Activated naive CD8-positive, alpha-beta T cell treated with anti-CD3 and anti-CD28 coated beads, Interleukin-2, amount 10 ng/mL, durations not matched to agents 7 days and 5 days (primary cell): ENCODE measurements at places on chromosomes 1 and 21.

GRCh38 chr1:150753416-150753815 lies 12.2 kb downstream of the CTSS start:
- no peak for DNase-seq

GRCh38 chr1:89553157-89553556 lies 28.5 kb downstream of the LRRC8B start:
- DNase-seq, result no peak

DNA sequence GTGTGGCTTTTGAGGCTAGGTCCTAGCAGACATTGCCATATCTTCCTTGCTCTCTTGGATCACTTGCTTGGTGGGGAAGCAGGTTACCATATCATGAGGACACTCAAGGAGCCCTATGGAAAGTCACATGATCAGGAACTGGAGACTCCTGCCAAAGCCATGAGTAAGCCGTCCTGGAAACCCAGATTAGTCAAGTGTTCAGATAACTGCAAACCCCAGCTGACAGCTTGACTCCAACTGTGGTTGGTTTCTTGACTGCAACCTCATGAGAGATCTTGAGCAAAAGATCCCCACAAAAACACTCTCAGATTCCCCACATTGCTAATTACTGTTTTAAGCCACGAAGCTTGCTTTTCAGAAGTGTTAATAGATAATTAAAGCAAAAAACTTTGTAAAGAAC lies 58.6 kb downstream of the CACNA1E start:
- no peak for DNase-seq

GRCh38 chr1:230896779-230897178 lies 28.5 kb upstream of the C1orf198 start:
- DNase-seq, result no peak

- DNase-seq, result no peak
Measured at GRCh38 chr1:201190005-201190404, 619 bp upstream of the IGFN1 start.

GRCh38 chr21:44514746-44515358 lies 25.1 kb downstream of the KRTAP10-1 start:
- no peak for DNase-seq

- no peak for DNase-seq
Measured at GRCh38 chr1:51525295-51525694, 6.2 kb upstream of the EPS15 start.

GRCh38 chr1:101448018-101448417 lies 211.2 kb downstream of the S1PR1 start:
- DNase-seq, result no peak

GRCh38 chr1:184417916-184418315 lies 31.1 kb downstream of the C1orf21 start:
- DNase-seq, result no peak

DNA sequence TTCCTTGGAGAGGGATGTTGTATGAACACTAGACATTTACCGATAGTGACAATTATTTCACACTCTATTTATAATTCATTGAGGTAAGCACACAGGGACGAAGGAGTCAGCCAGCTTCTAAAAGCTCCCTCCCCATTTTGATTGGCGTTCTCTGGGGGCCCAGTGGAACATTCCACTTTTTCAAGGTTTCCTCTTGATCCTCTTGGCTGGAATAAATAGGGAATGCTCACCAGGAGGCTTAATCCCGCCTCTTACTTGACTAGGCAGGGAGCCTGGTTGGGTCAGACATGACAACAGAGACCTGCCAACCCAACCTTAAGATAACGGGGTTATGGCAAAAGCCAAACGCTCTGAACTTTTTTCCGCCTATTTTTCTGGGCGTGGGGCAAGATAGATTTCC lies 974 bp downstream of the ACTN2 start:
- no peak for DNase-seq

GRCh38 chr1:9597361-9598315 lies 8.9 kb downstream of the TMEM201 start:
- DNase-seq, result no peak

- no peak for DNase-seq
Measured at GRCh38 chr1:89884718-89885596, 64.1 kb downstream of the LRRC8D start.

GRCh38 chr1:15224259-15224869 lies 22.7 kb upstream of the FHAD1 start:
- no peak for DNase-seq

DNA sequence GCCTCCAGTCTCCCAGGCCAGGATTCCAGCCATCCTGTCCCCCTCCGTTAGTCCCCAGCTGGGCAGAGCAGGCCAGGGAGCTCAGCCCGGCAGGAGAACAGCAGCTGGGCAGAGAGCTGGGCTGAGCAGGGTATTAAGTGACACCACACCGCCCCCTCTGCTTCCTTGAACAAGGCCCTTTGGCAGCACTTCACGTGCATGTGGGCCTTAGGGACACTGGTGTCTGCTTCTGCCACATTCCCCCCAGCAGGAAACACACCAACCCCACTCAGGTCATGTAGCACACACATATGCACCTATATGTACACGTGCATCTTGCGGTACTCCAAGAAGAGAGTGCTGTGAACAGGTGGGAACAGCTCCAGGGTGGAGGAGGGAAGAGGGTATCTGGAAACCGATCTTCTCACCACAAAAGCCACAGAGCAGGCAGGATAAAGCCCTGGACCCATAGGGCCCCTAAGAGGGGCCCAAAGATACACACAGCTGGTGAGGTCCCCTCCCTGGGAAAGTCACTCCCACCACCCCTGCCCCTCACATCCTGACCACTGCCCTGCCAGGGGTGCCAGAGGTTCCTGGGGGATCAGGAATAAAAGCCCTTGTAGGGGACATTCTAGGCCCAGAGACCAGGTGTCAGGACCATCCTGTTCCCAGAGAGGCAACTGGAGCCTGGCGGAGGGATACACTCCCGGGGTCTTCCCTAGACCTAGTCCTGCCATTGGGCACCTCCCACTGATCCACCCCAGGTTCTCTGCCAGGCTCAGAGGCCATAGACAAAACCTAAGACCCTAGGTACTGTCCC lies 4.5 kb downstream of the EPHA2 start:
- DNase-seq, result no peak

- DNase-seq, result no peak
Measured at GRCh38 chr1:89725011-89725370, 92.1 kb downstream of the LRRC8C start.

DNA sequence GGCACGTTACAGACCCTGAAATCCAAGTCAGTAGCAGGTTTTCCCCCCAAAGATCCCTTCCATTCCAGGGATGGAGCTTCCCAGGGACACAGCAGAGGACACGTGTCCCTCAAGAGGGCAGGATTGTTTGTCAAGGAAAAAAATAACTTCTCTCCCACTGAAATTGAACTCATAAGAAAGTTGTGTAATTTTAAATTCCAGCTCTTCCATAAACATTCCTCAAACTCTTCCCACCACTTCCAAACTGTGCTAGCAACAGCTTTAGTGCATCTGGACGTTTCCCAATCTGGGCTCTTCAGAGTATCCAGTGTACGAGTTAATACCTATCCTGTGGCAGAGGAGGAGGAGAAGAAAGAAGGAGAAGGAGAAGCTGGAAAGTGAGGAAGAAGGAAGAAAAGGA lies 79.6 kb downstream of the PSMG1 start:
- DNase-seq, result no peak

GRCh38 chr1:12126781-12127180 lies 40.0 kb upstream of the TNFRSF1B start:
- no peak for DNase-seq

DNA sequence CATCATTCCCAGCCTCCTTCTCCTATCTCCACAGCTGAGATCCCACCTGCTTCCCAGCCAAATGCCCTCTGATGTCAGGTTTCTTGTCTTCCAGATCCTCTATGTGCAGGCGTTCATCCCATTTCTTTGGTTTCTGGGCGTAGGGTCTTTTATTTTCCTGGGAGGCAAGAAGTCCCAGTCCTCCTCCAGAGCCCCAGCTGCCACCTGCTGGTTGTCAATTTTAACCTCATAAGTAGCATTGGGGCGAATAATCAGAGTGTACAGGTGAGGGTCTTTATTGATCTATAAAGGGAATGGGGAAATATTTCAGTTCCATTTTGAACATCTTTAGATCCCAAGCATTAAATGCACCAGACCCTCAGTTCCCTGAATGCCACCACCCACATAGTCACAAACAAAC lies 47.2 kb upstream of the EPS15 start:
- DNase-seq, result no peak

GRCh38 chr1:53327182-53327913 lies 522 bp downstream of the LRP8 start:
- DNase-seq, result peak; percentile 78

GRCh38 chr1:221781102-221781755 lies 39.3 kb upstream of the DUSP10 start:
- DNase-seq, result no peak

GRCh38 chr1:202316186-202316585 lies 25.6 kb downstream of the UBE2T start:
- DNase-seq, result no peak

- no peak for DNase-seq
Measured at GRCh38 chr1:169105434-169106094, 926 bp upstream of the ATP1B1 start.

- DNase-seq, result no peak
Measured at GRCh38 chr1:31717341-31717740, 13.5 kb upstream of the COL16A1 start.

DNA sequence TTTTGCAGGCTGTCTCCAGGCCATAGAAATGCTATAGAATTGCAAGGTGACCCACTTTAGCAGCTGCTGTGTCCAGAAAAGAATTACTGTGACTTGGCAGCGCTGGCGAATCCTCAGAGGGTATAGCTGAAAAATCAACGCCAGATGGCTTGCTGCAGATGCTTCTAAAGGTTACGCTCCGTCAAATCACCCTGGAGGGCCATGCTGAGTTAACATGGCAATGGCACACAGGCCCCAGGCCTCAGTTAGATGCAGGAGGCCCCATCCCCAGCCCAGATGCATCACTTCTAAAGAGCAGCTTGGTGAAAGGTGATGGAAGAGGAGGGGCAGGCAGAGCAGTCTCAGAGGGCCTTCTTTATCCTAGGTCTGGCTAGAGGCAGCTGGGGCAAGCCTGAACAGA lies 18.0 kb downstream of the KIAA1614 start:
- DNase-seq, result no peak

GRCh38 chr21:39197448-39198233 lies 14.4 kb upstream of the PSMG1 start:
- DNase-seq, result no peak

DNA sequence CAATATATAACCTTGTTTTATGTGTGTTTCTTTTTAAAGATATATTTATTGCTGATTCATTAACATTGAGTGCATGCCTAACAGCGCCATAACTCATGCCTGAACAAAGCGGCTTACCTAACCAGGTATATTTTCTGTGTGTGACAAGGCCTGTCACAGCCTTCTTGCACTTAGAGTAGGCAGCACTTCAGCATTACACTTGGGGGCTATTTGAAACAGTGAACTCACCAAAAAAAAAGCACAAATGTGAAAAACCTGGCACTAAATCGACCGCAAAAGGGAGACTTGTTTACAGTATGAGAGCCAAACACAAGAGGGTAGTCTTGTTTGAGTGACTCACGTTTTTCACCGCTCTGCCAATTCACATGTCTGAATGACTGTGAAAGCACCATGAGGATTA lies 111.7 kb downstream of the DISP1 start:
- DNase-seq, result no peak

DNA sequence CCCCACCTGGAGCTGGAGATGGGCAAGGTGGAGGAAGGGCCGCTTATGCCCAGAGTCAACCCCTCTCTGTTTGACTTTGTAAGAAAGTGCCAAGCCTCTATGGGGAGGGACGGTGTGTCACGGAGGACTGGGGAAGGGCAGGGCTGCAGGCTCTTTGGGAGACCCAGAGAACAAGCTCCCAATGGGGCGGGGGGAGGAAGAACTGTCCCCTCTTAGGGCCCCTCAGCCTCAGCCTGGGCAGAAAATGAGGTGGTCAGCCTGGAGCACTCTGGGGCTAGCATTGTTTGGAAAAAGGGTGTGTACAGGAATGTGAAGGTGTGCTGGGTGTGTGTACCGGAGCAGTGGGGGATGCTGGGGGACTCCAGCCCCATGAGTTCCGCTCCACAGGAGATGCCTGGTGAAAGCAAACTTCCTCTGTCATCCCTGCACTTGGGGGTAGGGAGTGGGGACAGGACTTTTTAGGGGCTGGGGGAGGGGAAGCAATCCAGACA lies 1.2 kb upstream of the INAVA start:
- DNase-seq, result no peak

- DNase-seq, result peak; percentile 67
Measured at GRCh38 chr1:156623946-156624813, 5.0 kb downstream of the HAPLN2 start.

DNA sequence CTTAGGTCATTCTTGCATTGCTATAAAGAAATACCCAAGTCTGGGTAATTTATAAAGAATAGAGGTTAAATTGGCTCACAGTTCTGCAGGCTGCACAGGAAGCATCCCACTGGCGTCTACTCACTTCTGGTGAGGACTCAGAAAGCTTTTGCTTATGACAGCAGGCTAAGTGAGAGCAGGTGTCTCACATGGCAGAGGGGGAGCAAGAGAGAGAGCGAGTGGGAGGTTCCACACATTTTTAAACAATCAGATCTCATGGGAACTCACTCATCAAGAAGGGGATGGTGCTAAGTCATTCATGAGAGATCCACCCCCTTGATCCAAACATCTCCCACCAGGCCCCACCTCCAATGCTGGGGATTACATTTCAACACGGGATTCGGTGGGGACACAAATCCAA lies 13.6 kb upstream of the RGS4 start:
- no peak for DNase-seq

DNA sequence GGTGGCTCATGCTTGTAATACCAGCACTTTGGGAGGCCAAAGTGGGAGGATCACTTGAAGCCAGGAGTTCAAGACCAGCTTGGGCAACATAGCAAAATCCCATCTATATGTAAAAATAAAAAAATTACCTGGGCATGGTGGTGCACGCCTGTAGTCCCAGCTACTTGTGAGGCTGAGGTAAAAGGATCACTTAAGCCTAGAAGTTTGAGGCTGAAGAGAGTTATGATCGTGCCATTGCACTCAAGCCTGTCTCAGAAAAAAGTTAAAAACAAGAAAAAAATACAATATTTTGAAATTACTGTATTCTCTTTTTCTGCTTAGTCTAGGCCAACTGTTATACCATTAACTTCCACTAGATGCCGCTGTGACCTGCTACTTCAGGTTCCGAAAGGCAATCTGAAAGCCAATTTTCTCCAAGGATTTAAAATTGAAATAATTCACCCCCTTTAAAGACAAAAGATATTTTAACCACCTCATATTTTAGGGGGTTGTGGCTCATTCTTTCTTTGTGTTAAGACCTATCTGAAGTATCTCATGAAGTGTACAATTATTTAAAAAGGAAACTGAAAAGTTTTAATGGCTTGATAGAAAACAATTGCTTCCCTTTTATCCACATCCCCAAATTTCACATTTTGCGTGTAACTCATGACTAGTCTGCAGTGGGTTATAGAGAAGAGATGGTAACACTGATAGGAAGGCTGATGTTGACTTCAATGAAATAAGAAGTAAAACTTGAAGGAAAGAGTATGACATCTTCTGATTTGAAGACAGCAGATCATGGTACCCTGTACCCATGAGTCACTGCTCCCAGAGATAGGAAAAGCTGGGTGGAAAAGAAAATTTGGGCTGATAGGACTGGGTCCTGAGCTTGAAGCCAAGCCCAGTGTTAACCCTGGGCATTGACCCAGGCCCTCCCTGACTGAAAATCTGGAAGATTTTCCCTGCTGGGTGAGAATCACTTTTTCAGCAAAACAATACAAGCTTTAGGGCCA lies 24.4 kb upstream of the CLDN14 start:
- no peak for DNase-seq

- DNase-seq, result no peak
Measured at GRCh38 chr1:147516157-147516917, 25.0 kb upstream of the BCL9 start.

- DNase-seq, result no peak
Measured at GRCh38 chr1:100452641-100453040, 85.3 kb upstream of the GPR88 start.

- no peak for DNase-seq
Measured at GRCh38 chr1:193270996-193271395, 84.6 kb upstream of the B3GALT2 start.

GRCh38 chr1:171742577-171742922 lies 685 bp upstream of the VAMP4 start:
- peak; percentile 33 for DNase-seq
